ENCODE measurements at places on chromosomes 4 and X.

DNA sequence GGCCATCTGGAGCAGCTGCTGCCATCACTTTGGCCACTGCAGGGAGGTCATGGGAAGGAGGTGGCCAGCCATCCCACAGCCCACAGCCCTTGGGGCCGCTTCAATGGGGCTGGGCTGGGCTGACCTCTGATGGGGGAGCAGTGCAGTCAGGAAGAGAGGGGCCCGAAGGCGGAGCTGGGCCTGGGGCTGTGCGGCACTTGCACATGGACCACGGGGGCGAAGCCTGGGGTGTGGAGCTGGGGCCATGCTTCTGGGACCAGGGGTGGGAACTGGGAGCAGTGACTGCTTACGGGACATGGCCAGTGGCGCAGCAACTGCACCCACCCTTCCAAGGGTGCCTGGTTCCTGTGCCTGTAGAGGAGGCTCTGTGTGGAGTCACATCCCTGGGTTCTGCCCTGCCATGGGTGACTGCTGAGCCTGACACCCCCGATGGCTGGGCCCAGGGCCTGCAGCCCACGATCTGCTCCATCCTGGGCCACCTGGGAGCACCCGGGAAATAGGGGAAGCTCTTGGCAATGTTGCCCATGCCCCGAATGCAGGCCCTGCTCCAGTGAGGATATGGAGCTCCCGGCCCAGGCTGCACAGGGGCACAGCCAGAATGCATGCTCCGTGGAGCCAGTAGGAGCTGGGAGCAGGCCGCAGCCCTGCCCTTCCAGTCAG lies 22.4 kb upstream of the SULT1B1 start:
- no peak for DNase-seq

DNA sequence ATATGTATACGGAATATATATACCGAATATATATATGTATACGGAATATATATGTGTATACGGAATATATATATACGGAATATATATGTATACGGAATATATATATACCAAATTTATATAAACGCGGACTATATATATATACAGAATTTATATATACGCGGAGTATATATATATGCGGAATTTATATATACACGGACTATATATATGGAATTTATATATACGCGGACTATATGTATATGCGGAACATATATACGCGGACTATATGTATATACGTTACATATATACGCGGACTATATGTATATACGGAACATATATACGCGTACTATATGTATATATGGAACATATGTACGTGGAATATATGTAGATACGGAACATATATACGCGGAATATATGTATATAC lies 78.6 kb downstream of the ARHGAP36 start:
- no peak for DNase-seq

DNA sequence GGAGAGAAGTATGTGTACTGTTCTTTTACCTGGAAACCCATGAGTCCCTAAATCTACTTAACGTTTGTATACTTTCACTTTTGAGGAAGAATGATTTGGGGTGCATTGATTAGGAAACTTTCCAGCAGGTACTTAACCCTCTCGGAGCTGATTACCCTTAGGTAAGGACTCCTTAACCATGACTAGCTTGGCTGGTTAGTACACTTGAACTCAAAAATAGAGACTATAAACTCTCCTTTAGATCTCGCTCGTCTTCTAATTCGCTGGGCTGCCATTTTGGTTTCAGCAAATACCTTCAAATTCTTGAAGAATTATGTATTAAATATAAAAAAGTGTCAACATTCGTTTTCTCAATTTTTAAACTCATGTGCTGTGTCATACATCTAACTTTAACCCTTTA lies 2.0 kb downstream of the USP9X start:
- DNase-seq: no peak

DNA sequence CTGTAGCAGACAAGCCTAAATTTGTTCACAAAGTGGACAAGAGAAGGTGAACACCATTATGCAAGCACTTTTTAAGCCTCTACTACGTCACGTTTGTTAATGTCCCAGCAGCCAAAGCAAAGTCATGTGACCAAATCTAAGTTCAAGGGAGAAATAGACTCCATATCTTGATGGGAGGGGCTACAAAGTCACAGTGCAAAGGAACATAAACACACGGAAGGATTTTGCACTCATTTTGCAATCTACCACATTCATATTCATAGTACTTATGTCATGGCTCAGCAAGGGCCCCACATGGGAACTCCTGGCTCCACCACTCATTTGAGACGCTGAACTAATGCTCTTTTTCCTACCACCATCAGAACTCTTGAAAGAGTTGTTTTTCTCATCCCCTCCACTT lies 139.0 kb upstream of the JADE1 start:
- no peak for DNase-seq

DNA sequence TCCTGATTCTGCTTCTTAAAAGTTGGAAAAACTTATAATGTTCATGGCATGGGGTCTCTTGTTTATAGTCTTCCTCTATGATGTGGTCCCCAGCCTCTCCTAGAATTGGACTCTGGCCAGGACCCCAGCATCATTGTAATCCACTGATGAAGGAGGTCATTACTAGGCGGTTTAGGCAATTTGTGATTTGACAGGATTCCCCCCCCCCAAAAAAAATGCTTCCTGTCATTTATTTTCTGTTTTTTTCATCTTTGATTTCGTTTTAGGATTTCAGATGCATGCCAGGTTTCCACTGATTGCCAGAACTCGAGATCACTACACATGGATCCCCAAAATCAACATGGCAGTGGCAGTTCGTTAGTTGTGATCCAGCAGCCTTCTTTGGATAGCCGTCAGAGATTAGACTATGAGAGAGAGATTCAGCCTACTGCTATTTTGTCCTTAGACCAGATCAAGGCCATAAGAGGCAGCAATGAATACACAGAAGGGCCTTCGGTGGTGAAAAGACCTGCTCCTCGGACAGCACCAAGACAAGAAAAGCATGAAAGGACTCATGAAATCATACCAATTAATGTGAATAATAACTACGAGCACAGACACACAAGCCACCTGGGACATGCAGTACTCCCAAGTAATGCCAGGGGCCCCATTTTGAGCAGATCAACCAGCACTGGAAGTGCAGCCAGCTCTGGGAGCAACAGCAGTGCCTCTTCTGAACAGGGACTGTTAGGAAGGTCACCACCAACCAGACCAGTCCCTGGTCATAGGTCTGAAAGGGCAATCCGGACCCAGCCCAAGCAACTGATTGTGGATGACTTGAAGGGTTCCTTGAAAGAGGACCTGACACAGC lies 4.9 kb downstream of the SPRY1 start:
- no peak for DNase-seq
